ENCODE measurements at places on chromosomes 5 and 9. TPM values are rescaled to one million over a fixed set of nuclear protein-coding genes. Genes with fewer than 3 reads are reported as not detected.

The SLC12A2 gene
- total RNA-seq: 16.7 TPM

The BRINP1 gene
- total RNA-seq: not detected

The C9orf50 gene
- not detected for total RNA-seq

The CCNJL gene
- total RNA-seq: not detected

- H3K4me1 ChIP-seq: no peaks in the 10 kb centered on the region
- H3K4me3 ChIP-seq: no peak overlapping the region
- no peaks in the 10 kb centered on the region for H3K36me3 ChIP-seq
- no peaks in the 10 kb centered on the region for H3K27me3 ChIP-seq
- H3K27ac ChIP-seq: no peak overlapping the region
- DNase-seq: no peak
Measured at GRCh38 chr5:26894719-26895263, 143.6 kb downstream of the CDH9 start.

- H3K27ac ChIP-seq: no peak overlapping the region
- no peaks in the 10 kb centered on the region for H3K27me3 ChIP-seq
- DNase-seq: no peak
- H3K4me1 ChIP-seq: no peaks in the 10 kb centered on the region
Measured at GRCh38 chr9:69322256-69322655, 2.8 kb upstream of the ENTREP1 start.

All from CD8-positive, alpha-beta memory T cell (primary cell).